ENCODE measurements at places on chromosomes 6 and 20. TPM values are rescaled to one million over a fixed set of nuclear protein-coding genes. Genes with fewer than 3 reads are reported as not detected.

The SNAI1 gene
- 6.9 TPM for total RNA-seq

The RNF182 gene
- 7.2 TPM for total RNA-seq

The PRKN gene
- total RNA-seq = 0.93 TPM

The DZANK1 gene
- 2.3 TPM for total RNA-seq

Data from glomerular endothelial cell (primary cell).